ENCODE measurements at places on chromosomes 3 and 15.

DNA sequence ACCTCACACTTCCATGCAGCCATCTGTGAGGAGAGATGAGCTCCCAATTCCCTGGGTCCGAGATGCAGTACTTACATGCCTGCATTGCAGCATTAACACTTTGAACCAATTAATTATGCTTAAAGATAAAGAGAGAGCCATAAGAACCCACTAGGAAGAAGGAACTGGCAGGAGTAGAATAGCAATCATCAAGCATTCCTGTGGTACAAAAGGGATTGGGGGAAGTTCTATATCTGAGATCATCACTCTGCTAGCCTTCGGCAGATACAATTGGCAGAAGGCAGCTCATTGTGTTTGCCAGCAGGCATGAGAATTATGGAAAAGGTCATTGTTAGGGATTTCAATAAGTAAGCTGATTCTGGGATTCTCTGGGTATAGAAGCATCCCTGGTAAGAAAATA lies 891.4 kb downstream of the NTRK3 start:
- DNase-seq: no peak

- DNase-seq: no peak
These were observed 33.2 kb downstream of the SLC12A8 start for GRCh38 chr3:125179143-125179883.

DNA sequence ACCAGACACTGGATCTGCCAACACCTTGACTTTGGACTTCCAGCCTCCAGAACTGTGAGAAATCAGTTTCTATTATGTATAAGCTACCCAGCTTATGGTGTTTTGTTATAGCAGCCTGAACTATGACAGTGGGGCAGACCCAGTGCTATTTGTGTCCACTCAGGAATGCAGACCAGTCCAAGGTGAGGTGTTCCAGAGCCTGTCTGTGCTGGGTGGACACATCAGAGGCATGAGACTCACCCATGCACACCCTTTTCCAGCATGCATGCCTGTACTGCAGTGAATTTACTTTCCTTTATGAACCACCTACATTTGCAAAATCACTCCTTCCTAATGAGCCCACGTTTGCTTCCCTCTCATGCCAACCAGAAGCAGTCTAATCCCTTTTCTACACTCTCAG lies 27.6 kb upstream of the DET1 start:
- no peak for DNase-seq

- no peak for DNase-seq
These were observed 12.4 kb downstream of the MYO1E start for GRCh38 chr15:59360305-59360704.

GRCh38 chr15:89743594-89743993 lies 7.5 kb downstream of the MESP1 start:
- no peak for DNase-seq

- DNase-seq: no peak
These were observed 11.4 kb downstream of the TM4SF1 start for GRCh38 chr3:149366031-149366430.

- DNase-seq: no peak
These were observed 9.9 kb downstream of the TJP1 start for GRCh38 chr15:29812384-29812694.

DNA sequence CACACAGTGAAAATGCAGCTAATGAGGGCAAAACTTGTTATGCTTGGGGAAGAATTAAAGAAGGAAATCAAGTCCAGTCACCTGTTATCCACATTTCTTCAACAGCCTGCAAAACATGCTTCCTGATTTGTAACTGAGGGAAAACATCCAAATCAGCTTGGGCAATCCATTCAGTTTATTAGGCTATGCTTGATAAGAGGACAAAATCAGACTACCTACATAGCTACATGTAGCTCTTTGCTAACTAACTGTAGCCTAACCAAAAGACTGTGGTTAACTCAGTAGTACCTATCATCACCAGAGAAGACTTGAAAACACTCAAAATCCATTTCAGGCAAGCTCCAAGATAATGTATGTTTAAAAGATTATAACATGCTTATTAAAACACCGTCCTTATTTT lies 436.4 kb downstream of the SHQ1 start:
- no peak for DNase-seq

- DNase-seq: no peak
These were observed 44.3 kb upstream of the TM4SF4 start for GRCh38 chr3:149430216-149430615.

GRCh38 chr3:13069495-13069894 lies 3.7 kb downstream of the IQSEC1 start:
- no peak for DNase-seq

DNA sequence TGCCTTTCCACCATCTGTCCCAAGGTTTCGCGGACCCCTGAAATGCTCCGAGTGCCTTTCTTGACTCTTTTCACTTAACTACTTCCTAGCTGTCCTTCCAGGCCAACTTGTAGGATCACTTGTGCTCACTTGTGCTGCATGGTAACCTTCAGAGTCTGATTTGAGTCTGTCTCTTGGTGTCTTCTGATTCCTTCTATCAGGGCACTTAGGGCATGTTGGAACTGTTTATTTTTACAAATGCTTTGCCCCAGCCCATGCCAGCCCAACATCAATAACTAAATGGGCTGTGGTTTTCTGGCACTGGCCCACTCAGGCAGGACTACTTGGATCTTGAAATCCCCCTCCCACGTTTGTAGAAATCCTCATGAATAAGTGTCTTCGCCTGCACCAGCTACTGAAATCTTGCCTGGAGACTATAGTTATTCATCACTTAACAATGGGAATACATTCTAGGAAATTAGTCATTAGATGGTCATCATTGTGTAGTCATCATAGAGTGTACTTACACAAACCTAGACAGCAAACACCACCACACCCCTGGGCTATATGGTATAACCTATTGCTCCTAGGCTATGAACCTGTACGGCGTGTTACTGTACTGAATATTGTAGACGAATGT lies 123.1 kb upstream of the STRIT1 start:
- DNase-seq: no peak

DNA sequence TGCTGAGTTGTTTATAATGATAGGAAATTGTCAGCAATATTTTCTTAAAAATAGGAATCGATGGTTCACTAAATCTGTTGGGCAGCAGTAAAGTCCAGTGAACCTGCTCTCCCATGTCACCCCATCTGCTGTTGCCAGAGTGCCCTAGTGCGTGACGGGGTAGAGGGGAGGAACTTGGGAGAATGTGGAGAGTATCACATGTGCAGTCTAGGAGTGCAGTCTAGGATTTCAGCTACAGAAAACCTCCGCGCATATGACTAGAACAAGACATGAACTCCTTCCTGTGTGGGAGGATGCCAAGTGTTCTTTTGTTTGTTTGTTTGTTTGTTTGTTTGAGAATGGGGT lies 74.6 kb upstream of the ACAD9 start:
- DNase-seq: no peak

GRCh38 chr15:84844964-84845363 lies 27.8 kb downstream of the ALPK3 start:
- DNase-seq: no peak

DNA sequence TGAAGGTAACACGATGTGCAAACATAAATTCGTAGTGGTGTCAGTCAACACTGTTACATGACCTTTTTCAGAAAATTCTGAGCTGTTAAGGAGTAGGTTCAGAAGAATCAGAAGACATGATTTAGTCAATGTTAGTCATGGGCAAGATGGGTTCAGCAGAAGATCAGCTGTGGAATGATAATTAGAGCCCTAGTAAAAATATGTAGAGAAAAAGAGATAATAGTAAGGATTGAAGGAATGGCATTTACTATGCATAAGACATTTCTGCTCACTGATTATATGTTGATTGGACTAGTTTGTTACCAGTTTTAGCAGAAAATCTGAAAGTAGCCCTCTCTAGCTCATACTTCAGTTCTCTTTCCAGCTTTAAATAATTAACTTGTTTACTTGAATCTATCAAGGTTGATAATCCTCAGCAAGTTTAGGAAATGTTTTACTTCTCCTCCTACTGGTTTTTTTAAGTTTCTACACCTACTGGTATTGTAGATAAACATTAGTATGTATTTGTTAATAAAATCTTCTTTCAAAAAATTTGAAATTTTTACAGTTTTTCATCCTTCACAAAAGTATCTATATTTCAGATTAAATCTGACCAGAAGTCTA lies 98.6 kb downstream of the ALCAM start:
- DNase-seq: no peak

DNA sequence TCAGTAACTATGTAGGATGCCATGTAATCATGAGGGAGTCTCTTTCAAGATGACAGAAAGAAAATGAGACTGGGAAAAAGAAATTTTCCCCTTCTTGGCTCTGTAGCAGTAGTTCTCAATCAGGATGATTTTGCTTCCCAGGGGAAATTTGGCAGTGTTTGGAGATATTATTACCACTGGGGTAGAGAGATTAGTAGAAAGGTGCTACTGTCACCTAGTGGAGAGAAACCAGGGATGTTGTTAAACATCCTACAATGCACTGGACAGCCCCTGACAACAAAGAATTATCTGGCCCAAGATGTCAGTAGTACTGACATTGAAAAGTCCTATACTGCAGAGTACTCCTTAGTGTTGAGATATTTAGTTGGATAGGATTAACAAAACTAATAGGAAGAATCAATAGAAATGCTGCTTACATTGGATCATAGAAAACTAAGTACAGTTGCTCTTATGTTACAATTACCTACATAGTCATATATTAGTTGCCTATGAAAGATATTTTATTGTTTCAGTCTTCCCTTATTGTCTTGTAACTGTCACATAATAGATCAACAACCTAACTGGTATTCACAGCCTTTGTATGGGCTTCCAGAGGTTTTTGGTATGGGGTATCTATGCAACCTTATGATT lies 433.3 kb downstream of the RAP2B start:
- no peak for DNase-seq

- DNase-seq: no peak
These were observed 20.4 kb downstream of the IGF1R start for GRCh38 chr15:98668566-98669308.

- no peak for DNase-seq
These were observed 17.6 kb downstream of the BCL2L10 start for GRCh38 chr15:52094811-52095584.

- DNase-seq: no peak
These were observed 1097.8 kb downstream of the FHIT start for GRCh38 chr3:60153221-60153999.
